ENCODE measurements at places on chromosomes 11 and 22. TPM values are rescaled to one million over a fixed set of nuclear protein-coding genes. Genes with fewer than 3 reads are reported as not detected.

The RAB38 gene
- total RNA-seq, result 3.1 TPM

The LRRC10B gene
- total RNA-seq, result not detected

The SLC22A25 gene
- total RNA-seq, result not detected

The KCNJ4 gene
- total RNA-seq, result not detected

The PLAAT4 gene
- 21.8 TPM for total RNA-seq

The HEPN1 gene
- total RNA-seq, result not detected

The INS gene
- not detected for total RNA-seq

The MUC6 gene
- not detected for total RNA-seq

The CRYBA4 gene
- total RNA-seq, result not detected

The LUZP2 gene
- total RNA-seq, result not detected

The OR56A1 gene
- total RNA-seq, result not detected

The TEX12 gene
- 0.27 TPM for total RNA-seq

The UPK3A gene
- not detected for total RNA-seq

All from CD8-positive, alpha-beta memory T cell (primary cell).